ENCODE measurements at places on chromosomes 2 and 18.

DNA sequence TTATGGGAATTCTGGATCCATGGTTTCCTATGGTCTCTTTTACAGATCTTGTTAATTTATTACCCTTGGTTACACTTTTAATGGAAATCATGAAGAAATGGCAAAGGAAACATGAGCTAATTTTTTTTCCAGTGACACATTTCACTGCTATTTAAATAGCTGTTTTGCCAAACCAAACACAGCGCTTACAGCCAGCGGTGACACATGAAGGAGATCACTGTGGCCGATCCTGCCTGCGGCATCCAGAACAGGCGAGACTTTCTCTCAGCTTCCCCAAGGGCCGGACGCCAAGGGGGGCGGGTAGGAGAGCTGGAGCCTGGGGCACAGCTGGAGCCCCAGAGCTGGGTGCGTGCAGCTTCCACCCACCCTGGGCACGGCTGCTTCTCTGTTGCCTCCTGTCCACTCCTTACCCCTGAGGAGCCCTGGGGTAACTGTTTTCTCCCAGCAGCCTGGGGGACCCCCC lies 81.4 kb upstream of the PKDCC start:
- DNase-seq: no peak

DNA sequence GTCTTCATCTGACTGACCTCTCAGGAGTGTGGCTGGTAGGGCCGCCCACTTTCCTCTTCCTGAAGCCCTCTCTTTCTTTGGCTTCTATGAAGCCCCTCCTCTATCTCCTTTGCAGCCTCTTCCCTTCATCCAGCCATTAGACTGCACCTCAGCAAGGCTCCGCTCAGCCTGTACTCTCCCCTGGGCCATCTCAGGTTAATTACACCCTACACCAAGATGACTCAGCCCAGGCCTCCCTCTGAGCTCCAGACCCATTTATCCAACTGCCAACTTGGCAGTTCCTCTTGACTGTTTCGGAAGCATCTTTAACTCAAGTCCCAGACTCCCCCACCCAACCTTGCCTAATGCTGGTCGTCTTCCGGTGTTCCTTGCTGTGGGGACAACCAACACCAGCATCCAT lies 5.8 kb upstream of the WNT6 start:
- DNase-seq: no peak

DNA sequence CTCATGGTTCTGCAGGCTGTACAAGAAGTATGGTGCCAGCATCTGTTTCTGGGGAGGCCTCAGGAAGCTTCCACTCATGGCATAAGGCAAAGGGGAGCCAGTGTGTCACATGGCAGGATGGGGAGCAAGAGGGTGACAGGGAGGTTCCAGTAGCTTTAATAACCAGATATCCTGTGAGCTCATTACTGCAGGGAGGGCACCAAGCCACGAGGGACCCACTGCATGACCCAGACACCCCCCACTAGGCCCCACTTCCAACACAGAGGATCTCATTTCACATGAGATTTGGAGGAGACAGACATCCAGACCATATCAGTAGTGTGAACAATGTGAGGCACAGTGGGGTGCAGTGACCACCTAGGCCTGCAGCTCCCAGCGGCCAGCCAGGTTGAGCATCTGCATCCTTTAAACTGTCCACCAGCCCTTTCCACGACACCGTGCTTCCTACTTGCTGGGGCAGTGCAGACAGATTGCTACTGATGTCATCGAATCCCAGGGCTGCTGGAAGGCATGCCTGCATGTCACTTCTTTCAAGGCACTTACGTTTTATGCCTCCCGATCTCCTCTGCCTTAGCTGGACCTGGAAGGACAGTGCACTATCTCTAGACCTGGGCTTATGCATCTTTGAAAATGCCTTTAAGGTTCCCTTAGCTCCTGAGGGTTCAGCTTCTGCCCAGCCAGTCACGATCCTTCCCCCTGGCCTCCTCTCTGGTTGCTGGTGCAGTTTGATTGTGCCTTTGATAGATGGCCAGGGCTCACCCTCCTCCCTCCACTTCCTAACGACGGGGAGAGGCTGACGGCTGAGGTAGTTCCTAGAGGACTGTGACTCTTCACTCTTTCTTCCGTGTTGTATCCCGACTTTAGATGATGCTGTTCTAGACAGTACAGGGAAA lies 174.3 kb downstream of the FAM210A start:
- DNase-seq: no peak

DNA sequence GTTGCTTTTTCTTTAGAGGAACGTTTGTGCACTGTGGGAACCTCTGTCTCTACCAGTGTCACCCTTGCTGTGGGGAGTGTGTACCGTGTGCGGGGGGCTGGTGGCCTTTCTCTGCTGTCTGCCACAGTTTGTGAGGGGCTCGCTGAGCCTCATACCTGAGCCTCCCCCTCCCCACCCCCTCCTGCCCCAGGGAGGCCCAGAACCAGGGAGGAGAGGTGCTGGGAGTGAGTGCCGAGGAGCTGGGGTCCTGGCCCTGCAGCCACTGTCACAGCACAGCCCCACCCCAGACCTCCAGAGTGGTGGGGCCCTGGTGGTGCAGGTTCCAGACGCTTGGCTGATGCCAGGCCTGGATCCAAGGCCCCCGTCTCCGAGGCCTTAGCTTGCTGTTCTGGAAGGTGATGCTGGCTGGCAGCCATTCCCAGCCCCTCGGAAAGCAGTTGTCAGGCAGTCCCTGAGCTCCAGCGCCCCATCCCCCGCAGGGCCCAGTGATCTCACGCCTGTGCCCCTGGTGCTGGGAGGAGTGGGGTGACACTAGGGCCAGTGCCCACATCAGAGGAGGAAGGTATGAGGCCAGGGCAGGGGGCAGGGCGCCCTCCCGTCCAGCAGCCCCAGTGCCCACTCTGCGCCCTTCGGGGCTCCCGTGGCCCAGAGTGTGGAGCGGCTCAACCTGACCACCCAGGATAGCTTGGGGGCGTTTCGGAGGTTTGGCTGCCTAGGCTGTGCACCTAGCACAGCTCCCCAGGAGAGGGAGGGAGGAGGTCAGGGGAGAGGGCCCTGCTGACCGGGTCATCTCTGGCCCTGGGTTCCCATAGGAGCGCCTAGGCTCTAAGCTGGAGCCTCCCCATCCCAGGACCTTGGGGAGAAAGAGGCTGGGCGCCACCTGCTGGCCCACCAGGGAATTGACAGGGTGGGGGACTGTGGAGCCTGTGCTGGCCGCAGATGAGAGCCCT lies 53.0 kb upstream of the ALPP start:
- no peak for DNase-seq

DNA sequence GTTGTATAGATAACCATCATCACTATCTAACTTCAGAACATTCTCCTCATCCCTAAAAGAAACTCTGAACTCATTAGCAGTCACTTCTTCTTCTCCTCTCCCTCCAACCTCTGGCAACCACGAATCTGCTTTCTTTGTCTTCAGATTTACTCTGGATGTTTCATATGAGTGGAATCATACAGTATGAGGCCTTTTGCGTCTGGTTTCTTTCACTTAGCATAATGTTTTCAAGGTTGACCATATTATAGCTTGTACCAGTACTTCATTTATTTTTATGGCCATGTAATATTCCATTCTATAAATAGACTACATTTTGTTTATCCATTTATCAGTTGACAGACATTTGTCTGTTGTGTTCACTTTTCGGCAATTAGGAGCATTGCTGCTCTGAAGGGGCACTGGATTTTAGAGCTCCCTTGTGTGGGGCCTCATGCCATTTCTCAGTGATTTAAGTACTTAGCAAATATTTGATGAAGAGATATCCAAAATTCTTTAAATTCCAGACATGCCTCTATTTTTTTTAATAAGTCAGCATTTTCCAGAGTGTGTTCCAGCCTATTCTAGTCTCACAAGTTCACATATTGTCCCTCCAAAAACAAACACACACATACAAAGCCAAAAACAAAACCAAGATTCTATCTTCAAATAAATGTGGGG lies 22.5 kb upstream of the MAP3K20 start:
- DNase-seq: no peak

GRCh38 chr2:68435615-68436014 lies 31.5 kb downstream of the FBXO48 start:
- no peak for DNase-seq

GRCh38 chr2:232328516-232329460 lies 49.8 kb upstream of the ALPP start:
- no peak for DNase-seq

- DNase-seq: no peak
Measured at GRCh38 chr18:74402806-74403433, 54.2 kb downstream of the DIPK1C start.

- DNase-seq: no peak
Measured at GRCh38 chr2:239913636-239914417, 111.3 kb downstream of the NDUFA10 start.
